ENCODE measurements at places on chromosomes 7 and 10.
A peak's percentile ranks its signal among the peaks of the same experiment; 100 is the strongest.

GRCh38 chr10:103808780-103809179, 46.6 kb downstream of the SH3PXD2A start:
- no peak for DNase-seq

DNA sequence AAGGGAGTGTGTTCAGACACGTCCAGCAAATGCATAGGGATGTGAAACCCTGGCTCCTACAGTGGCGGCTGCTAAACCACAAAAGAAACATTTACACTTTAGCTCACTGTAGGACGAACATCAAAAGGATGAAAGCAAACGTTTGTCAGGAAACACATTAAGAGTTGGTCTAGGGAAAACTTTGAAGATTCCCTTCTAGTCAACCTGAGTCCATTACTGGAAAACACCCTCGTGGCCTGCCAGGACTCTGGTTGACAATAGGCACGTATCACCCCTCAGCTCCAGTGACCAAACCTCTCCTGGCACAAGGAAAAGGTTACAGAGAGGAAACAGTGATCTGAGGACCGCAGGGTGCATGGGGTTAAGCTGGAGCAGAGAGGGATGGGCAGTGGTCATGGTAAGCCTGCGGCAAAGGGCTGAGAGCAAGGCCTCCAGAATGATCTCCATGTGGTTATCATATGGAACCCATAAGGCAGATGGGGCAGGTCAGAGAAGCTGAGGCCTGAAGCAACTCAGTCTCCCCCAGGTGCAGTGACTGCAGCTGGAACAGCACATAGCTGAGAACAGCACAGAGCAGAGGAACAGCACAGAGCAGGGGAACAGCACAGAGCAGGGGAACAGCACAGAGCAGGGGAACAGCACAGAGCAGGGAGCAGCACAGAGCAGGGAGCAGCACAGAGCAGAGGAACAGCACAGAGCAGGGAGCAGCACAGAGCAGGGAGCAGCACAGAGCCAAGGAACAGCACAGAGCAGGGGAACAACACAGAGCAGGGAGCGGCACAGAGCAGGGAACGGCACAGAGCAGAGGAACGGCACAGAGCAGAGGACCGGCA, 49.9 kb downstream of the CHST15 start:
- no peak for DNase-seq

GRCh38 chr7:134420424-134421125, 38.3 kb downstream of the AKR1B1 start:
- DNase-seq = no peak

- no peak for DNase-seq
Measured at GRCh38 chr7:157244516-157245294, 92.1 kb upstream of the DNAJB6 start.

- no peak for DNase-seq
Measured at GRCh38 chr10:4391683-4392082, 434.3 kb upstream of the AKR1E2 start.

- no peak for DNase-seq
Measured at GRCh38 chr10:117170244-117170643, 27.0 kb upstream of the KCNK18 start.

GRCh38 chr10:103833731-103834365, 21.5 kb downstream of the SH3PXD2A start:
- DNase-seq = peak; percentile 66

- no peak for DNase-seq
Measured at GRCh38 chr7:151968357-151968756, 12.1 kb downstream of the GALNTL5 start.

- DNase-seq = no peak
Measured at GRCh38 chr10:131760416-131761166, 140.2 kb upstream of the PPP2R2D start.

Data from left hindlimb (tissue), 1 donor.